ENCODE measurements at places on chromosomes 16 and 17. TPM values are rescaled to one million over a fixed set of nuclear protein-coding genes. Genes with fewer than 3 reads are reported as not detected.

DNA sequence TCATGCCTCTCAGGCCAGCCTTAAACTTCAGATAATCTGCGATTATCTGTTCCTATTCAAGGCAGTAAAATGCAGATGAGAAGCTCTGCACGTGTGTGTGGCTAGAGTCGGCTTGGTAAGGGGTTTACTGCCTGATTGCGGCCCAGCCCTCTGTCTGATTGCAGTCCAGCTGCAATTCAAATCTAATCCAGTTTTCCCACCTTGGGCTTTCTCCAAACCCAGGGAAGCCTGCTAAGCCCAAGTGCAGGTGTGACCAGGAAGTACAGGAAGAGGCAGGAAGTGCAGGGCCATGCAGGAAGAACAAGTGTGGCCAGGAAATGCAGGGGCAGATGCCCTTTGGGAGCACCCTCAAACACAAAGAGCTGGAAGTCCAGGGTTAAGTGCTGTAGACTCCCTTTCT, 314.9 kb downstream of the CEP112 start:
- no peak for DNase-seq

GRCh38 chr16:79950932-79951719, 350.6 kb upstream of the MAF start:
- no peak for DNase-seq

DNA sequence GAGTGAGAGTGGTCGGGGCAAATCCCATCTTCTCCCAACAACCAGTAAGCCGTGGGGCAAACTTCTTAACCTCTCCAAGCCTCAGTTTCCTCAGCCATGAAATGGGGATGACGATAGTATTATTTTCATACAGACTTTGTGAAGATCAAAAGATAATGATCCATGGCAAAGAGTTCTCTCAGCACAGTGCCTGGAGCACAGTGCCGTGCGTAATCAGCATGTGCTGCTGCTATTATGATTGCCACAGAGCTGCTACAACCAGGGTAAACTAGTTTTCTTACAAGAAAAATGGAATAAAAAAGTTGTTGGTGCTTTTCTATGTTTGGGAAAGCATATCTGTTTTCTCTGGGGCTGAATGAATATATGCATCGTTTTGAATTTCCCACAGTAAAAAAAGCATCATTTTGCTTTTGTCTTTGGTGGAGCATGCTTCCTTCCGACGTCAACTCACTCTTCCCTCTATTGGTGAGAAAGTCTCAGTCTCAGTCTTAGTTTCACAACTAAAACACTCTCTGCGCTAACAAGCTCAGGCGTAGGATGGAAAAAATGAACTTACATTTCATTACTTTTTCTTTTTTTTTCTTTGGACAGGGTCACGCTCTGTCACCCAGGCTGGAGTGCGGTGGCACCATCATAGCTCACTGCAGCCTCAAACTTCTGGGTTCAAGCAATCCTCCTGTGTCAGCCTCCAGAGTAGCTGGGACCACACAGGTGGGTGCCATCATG, 37.2 kb downstream of the CDK5R1 start:
- DNase-seq = no peak

Gene CETP
- 2.9 TPM for total RNA-seq

- no peak for DNase-seq
Measured at GRCh38 chr16:24163935-24164334, 92.2 kb upstream of the CACNG3 start.

DNA sequence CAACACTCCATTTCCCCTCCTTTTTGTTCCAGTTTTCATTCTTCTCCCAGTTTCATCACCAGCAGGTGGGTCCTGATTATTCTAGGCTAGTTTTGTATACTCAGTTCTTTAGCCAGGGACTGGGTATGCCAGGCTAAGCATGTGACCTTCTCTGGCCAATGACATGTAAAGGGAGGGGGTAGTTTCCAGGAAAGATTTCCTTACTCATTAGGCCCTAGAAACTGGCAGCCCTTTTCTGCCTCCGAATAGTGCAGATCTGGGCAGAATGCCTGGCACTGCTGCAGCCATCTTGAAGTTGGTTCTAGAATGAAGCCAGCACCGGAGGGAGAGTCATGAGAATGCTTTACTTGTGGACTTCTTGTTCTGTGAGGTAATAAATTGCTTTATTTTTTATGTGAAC, 126.9 kb upstream of the AXIN2 start:
- DNase-seq = no peak

Gene MEIOC
- total RNA-seq = 0.10 TPM

GRCh38 chr17:80799538-80800480, 191.8 kb upstream of the CHMP6 start:
- no peak for DNase-seq

GRCh38 chr17:57953705-57954396, 1.4 kb downstream of the CUEDC1 start:
- no peak for DNase-seq

DNA sequence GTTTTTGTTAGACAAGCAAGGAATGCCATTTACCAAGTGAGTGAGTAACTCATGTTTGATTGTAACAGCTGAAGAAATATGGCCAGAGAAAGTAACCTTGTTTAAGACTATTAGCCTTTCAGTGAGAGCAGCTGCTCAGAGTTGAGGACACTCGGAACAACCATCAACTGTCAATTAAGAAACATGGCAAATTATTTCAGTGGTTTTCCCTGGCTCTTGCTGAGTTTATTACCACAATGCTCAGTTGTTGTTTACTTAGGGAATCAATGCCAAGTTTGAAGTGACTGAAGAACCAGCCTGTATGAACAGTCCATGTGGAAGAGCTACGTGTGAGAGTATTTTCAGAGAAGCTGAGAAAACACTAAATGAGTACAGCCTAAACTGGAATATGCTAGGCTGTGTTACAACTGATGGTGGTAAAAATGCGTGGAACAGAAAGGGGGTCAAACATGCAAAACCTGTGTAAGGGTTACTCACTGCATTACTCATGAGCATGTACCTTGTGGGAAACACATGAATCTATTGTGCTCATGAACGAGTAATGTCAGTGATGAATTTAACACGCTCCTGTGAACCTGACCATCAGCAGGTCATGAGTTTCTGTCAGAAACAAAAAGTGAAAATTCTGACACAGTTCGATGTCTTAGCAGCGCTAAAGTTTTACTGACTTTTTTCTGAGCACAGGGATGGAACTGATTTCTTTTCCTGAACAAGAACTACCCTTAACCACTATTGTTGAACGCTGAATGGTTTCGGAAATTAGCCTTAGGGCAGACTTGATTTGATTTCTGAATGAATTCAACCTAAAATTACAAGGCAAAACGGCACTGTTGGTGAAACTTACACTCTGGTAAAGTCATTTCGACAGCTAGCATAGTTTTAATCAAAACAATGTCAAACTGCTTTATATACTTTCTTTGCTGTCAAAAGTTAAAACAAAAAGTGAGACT, 33.5 kb downstream of the GNA13 start:
- DNase-seq = no peak

- DNase-seq = no peak
Measured at GRCh38 chr17:6365200-6365943, 69.5 kb downstream of the AIPL1 start.

DNA sequence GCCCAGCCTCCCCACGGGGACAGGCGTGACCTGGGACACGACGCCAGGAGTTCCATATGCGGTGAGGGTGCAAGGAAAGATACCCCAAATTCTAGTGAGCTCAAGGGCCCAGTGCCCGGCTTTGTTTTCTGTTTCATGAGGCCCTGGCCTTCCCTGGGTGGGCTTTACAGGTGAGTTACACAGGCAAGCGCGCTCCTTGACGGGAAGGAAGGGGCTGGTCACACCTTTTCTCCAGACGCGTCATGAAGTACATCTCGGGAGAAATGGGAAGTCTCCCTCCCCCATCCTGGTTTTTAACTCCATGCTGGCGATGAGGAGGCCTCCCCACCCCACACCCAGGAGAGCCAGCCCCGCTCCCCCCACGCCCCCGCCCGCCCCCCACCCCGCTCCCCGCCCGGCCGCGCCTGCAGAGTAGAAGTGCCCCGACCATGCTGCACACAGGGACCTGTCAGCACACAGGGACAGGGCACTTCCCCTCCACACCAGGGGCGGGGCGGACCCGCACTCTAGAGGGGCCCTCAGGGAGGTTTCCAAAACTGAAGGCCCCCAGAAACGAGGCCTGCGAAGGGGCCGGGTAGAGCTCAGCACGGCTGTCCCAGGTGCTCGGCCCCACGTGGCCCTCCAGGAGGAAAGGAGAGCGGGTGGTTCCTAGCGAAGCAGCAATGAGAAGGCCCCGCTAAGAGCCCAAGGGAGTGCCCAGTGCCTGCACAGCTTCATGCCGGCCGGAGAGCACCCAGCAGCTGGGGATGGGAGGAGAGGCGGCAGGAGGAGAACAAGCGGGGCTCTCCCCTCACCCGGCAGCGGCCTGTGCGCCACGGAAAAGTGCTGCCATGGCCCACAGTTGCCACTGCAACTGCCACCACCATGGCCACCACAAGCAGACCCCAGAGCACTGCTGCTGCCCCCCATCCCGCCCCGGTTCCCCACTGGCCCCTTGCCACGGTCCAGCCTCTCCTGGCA, 7.7 kb downstream of the CYB561 start:
- DNase-seq = no peak

DNA sequence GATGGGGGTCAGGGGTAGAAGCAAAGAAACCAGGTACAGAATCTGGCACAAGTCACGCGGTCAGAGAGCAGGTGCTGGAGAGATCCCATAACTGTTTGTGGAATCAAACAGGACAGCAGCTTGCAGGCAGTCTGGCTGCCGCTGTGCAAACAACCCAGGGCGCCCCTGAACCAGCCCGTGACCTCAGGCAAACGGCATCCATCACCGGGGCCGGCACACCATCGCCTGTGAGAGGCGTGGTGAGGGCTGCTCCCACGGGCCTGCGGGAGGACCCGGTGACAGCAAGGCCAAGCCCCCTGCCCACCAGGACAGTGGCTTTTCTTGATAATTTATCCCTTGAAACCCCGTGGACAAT, 47.9 kb downstream of the CBFA2T3 start:
- no peak for DNase-seq

DNA sequence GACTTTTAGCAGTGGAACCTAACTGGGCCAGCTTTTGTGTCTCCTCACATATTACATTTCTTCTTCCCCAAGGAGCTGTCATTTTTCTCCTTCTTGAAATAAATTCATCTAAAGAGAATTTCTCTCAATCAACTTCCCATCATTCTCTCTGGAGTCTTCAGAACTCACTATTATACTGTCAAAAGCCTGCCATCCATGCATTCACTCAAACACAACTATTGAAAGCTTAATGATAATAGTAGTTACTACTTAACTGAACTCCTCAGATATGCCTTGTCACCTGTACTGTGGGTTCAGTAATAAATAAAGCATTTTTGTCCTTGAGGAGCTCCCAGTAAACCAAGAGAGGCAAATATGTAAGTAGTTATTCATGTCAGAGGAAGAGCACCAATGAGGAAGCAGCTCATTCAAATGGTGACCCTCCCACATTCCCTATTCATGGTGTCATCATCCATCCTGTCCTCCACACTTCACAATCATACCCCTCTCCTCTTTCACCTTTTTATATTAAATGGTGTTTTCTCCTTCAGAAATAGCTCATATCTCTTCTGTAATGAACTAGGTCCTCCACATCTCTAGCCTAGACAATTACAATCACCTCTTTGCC, 162.6 kb downstream of the CA10 start:
- DNase-seq = no peak

GRCh38 chr16:53378138-53378537, 56.1 kb upstream of the RBL2 start:
- no peak for DNase-seq

Gene KCNH6
- total RNA-seq = not detected

DNA sequence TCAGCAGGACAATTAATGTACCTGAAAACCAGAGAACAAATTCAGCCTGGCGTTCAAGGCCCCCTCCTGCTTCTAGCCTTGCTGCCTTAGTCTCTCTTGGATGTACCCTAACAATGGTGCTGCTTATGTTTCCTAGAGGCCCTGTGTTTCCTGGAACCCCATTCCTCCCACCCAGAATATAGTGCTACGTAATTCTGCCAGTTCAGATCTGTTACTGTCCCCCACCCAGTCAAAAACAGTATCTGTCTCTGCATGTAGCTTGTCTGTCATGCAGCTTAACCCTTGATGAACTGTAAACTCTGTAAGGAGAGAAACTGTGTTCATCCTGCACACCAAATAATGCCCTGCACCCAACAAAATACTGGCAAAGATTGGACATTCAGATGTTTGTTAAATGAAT, 6.8 kb downstream of the MRTFB start:
- DNase-seq = no peak

Gene MYO15A
- 0.59 TPM for total RNA-seq

DNA sequence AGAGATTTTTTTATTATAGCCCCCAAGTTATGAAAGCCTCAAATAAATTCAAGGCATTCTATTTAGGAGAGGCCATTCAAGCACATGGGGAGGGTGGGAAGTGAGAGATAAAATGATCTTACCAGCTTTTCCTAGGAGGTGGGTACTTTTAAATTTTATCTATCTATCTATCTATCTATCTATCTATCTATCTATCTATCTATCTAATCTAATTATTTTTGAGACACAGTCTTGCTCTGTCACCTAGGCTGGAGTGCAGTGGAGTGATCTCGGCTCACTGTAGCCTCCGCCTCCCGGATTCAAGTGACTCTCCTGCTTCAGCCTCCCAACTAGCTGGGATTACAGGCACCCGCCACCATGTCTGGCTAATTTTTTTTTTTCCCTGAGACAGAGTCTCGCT, 182.3 kb downstream of the PARN start:
- no peak for DNase-seq

DNA sequence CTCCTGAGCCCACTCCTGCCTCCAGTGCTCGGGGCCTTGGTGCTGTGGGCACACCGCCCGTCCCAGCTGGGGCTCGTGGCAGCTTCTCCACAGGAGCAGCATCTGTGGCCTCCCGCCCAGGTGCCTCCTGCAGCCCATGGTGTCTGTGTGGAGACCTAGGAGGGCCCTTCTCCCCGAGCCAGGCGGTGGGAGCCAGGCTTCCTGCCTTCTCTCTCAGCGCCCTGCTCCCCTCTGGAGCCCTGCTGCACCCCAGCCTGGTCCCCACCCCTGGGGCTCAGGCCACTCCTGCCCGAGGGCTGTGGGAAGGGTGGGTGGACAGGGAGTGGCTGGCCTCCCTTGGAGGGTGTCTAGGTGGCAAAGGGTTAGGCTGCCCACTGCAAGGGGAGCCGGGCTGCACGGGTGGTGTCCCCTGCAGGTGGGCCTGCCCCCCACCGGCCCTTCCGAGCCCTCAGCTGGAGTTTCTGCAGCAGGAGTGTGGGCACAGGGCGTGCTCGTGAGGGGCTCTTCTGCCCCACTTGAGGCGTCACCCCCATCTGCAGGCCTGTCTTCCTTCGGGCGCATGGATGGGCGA, 11.0 kb downstream of the CENPX start:
- no peak for DNase-seq

Gene MSRB1
- total RNA-seq = 9.2 TPM

DNA sequence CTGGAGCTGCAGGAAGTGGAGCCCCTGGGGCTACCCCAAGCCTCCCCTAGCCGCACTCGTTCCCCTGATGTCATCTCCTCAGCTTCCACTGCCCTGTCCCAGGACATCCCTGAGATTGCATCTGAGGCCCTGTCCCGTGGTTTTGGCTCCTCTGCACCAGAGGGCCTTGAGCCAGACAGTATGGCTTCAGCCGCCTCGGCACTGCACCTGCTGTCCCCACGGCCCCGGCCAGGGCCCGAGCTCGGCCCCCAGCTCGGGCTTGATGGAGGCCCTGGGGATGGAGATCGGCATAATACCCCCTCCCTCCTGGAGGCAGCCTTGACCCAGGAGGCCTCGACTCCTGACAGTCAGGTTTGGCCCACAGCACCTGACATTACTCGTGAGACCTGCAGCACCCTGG, 4.1 kb upstream of the NRN1L start:
- DNase-seq = no peak
